ENCODE measurements at places on chromosomes 1 and 21. TPM values are rescaled to one million over a fixed set of nuclear protein-coding genes. Genes with fewer than 3 reads are reported as not detected.

SIM2 gene
- 6.0 TPM for total RNA-seq

C4BPA gene
- total RNA-seq: not detected

CMPK1 gene
- 100 TPM for total RNA-seq

GABRD gene
- total RNA-seq: not detected
